Fibroblast of the aortic adventitia (primary cell): ENCODE measurements at places on chromosomes 11 and 22.

- DNase-seq = no peak
These were observed 4.6 kb downstream of the PATZ1 start for GRCh38 chr22:31341386-31342088.

DNA sequence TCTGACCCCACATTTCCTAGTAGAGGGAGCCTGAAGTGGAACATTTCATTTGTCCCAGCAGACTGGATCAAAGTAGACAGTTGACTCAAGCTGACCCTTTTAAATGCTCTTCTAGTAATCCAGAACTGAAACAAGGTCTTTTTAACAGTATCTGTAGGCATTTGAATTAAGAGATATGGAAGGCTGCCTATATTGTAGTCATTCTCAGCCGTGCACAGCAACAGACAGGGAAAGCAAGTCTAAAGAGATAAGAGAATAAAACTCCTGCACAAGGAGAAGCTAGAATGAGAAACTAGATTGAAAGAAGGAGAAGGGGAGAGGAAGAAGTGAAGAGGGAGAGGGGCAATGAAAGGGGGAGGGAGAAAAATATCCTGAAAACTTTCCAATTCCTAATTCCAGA lies 180.6 kb upstream of the MTMR2 start:
- no peak for DNase-seq

- peak; percentile 74 for DNase-seq
These were observed 36.1 kb downstream of the CCDC90B start for GRCh38 chr11:83249972-83250593.

DNA sequence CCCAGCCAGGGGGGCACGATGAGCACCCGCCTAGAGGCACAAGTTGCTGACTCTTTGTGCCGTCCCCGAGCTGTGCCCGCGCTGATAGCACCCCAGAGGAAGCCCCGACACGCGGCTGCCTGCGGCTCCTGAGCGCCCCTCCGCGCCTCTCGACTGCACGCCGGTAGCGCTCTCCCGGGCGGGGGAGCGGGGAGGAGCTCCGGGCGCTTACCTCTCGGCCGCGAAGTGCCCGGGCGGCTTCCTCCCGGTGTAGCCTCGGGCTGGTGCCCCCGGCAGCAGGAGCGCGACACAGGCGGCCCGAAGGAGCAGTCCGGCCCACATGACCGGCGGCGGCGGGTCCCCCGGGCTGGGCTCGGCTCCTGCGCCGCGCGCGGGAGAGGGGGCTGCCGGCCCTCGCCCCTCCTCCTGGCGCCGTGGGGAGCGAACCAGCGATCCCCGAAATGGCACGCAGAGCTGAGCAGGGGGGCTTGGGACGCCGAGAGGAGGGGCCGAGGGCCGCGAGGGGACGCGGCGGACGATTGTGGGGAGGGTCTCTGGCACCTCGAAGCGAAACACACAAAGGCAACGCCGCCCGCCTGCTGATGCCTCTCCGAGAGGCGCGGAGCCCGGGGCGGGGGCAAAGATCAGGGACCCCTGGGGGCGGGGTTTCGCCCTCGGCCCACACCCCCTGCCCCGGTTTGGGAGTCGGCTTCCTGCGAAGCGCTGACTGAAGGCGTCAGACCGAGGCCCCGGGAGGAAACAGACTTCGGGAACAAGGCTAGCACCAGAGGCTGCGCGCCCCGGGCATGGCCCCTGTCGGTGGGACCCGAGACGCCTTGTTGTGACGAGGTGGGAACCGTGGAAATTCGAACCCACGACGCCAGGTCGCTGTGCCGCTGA lies at the start of gene VWCE:
VWCE (minus strand) TSS at position 600 of the 879 bp plus-strand sequence; CDS start at position 321, 279 bp downstream.
- DNase-seq = peak; percentile 43

GRCh38 chr11:130546438-130546837 lies 98.0 kb downstream of the ADAMTS15 start:
- no peak for DNase-seq

DNA sequence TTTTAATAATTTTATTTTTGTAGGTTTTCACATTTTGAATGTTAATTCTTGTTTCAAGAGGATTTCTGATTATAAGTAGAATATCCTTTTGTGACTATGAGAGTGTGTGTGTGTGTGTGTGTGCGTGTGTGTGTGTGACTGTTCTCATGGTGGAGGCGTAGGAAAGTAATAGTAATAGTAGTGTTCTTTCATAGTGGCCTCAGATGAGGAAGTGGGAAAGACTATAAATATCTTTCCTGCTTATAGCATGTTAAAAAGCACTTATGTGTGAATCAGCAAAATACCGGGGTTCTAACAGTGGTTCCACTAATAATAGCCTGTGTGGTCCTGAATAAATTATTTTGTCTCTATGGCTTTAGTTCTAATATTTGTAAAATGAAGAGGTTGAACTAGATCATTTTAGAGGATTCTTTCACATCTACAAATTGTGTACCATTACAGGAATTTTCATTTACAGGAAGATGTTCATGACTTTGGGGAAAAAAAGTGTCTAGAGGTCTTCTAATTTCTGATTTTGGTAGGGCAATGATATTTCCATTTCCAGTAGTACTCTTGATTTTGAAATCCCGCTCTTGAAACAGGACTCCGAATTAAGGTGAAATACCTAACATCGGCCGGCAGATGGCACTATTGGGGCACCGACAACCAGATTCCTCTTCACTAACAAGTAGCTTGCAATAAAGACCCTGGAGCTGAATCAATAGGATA lies 29.9 kb upstream of the OR10G7 start:
- peak; percentile 87 for DNase-seq

- peak; percentile 10 for DNase-seq
These were observed 865 bp upstream of the ZNF280A start for GRCh38 chr22:22520667-22521602.
